Body of pancreas (tissue), 4 donors: ENCODE measurements at places on chromosomes 12 and 14. TPM values are rescaled to one million over a fixed set of nuclear protein-coding genes. Genes with fewer than 3 reads are reported as not detected.

Gene SLC22A17
- 36.6 TPM for total RNA-seq

Gene BEST3
- not detected for total RNA-seq

GRCh38 chr14:26577711-26578110 is 20.1 kb downstream of the NOVA1 start:
- H3K27ac ChIP-seq: no peak overlapping the region
- no peak for DNase-seq
- no peak overlapping the region for H3K4me3 ChIP-seq
- no peaks in the 10 kb centered on the region for H3K36me3 ChIP-seq
- no peaks in the 10 kb centered on the region for H3K4me1 ChIP-seq

Gene COX8C
- not detected for total RNA-seq

GRCh38 chr12:109679501-109680263 is 33.9 kb upstream of the FAM222A start:
- peaks cover 23% of the 10 kb centered on the region for H3K4me1 ChIP-seq
- no peaks in the 10 kb centered on the region for H3K27me3 ChIP-seq
- H3K4me3 ChIP-seq: no peak overlapping the region
- no peaks in the 10 kb centered on the region for H3K36me3 ChIP-seq
